ENCODE measurements at places on chromosomes 7 and 10.

GRCh38 chr7:41567731-41568114, 135.2 kb downstream of the INHBA start:
- DNase-seq = no peak

- DNase-seq = no peak
Measured at GRCh38 chr7:1323178-1324027, 90.7 kb downstream of the UNCX start.

- DNase-seq = no peak
Measured at GRCh38 chr7:143408686-143409561, at the start of gene EPHA1. Gene EPHA1, minus strand, starts transcription at chr7:143408856. Its CDS starts 51 bp downstream, at chr7:143408805.

DNA sequence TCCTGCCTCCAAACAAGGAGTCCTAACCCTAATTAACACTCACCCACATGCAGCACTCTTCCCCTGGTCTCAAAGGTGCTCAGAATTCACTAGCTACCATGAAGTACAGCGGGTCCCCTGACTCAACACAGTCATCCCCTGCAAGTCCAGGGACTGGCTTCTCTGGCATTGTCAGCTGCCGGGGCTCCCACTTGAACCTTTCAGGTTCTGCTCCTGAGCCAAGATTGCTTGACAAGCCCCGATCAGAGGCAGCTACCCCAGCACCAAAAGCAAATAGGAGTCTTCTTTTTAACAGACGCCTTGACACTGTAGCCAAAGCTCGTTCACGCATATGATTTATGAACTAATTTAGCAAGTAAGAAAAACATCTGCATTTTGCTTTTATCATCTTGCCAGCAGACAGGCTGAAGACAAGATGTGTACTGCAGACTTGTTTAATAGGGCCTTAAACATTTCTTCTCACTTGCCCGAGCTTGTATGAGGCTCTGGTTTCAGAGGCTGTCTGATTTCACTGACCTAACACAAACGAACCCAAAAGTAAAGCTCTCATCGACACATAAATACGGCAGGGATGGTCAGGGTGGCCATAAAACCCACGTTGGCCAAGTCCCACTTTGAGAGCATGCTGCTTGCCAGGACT, 67.6 kb upstream of the ADAM12 start:
- DNase-seq = no peak

GRCh38 chr10:99913831-99914235, 95.9 kb downstream of the DNMBP start:
- DNase-seq = no peak

- DNase-seq = no peak
Measured at GRCh38 chr7:137981668-137982067, 20.2 kb downstream of the CREB3L2 start.

DNA sequence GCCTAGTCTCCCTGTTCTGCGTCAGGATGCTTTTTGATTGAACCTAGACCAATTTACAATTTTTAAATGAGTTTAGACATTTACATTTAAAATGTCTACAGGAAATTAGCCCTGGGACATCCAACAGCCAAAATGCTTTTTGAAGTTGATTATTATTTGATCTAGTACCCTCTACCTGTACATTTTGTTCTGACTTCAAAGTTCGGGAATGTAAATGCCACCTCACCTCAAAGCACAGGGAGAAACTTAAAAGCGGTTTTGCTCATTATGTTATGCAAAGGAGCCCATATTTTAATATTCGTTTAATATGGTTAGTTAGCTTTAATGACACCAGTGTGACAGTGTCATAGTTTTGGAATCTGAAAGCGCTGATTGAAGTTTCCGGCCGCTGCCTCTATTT, 80.1 kb upstream of the FAM204A start:
- no peak for DNase-seq

Measured in stimulated activated CD4-positive, alpha-beta T cell treated with anti-CD3 and anti-CD28 coated beads, TNF-alpha, amount 100 ng/mL, for 48 hours (primary cell).